ENCODE measurements at places on chromosomes 5 and 9.

DNA sequence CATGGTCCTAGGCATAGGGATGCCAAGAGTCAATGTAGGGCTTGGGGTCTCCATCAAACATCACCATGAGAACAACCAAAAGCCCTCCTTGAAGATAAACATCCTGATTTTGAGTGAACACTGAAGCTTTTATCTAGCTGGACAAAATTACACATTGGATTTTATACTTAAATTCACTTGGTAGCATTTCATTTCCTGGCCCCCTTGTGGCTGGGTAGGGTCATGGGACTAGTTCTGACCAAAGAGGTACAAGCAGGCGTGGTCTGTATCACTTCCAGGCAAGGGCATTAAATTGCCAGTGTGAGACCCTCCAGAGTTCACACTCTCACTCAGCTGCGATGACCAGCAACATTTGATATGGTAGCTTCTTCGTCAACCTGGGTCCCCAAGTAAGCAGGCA is 320.3 kb downstream of the ACTL7B start:
- no peak for DNase-seq

DNA sequence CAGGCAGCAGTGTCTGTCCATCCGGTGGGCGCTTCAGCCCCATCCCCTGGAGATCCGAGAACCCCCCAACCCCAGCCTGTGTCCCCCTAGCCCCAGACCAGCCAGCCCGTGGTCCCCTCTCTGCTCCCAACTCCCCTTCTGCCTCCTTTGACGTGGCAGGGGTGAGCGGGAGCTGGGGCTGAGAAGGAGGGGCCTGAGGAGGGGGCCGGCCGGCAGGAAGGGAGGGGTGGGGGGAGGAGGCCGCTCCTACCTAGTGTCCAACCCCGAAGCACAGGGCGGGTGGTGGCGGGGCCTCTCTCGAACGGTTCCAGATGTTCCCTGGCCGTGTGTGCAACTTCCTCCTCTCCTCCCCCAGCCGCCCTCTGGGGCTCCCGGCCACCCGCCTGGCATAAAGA is 31.0 kb downstream of the GOLGA2 start:
- DNase-seq: no peak

GRCh38 chr9:82570226-82570625 is 492.7 kb downstream of the RASEF start:
- no peak for DNase-seq

DNA sequence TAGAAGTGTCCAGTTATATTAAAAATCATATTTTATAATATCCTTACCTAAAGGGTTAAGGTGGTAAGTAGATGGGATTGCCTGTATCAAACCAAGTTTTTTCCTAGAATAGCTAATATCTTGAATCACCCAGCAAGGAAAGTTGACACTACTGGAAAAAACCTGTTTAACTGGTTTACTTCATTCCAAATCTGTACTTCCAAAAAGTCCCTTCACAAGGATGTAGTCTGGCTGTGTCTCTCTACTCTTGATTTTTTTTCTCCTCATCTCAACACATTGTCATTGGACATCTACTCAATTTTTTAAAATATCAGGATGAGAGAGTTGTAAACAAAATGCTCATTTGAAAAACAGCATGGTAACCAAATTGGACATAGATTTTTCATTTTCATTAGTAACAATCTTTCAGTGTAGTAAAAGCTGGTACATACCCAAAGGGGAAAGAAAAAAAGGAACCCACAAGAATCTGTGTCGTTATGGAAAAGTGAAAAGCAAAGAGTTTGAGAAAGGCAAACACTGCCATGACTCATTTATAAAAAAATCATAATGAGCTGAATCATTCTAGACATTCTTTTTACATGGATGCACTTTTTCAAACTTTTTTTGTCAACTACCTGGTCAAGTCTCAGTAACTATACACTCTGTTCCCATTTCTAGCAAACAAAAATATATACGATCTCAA is 173.5 kb downstream of the GLIS3 start:
- no peak for DNase-seq

DNA sequence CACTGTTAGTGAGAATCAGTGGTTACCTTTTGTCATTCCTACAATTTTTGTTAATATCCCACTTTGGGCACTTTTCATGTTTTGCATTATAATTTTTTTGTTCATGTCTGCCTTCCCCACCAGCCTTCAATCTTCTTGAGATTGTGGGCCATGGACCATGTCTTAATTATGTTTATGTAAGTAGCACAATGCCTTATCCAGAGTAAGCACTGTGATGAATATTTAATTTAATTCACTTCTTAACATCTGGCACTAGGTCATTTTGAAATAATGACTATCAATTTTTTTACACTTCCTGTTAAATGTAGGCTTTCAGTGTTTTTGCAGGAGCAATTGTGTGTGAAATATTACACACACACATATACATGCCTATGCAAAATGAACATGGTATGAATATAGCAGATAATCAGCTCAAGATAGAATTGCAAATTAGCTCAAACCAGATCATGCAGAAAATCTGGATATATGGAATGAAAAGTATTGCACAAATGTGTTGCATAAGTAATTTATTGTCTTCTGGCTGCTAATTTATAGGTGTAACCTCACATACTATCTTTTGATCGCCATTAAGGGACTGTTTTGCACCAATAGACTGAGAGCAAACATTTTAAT is 5.3 kb upstream of the SHOC1 start:
- DNase-seq: no peak

- DNase-seq: no peak
Observed at GRCh38 chr9:114798780-114799427, 6.9 kb downstream of the TNFSF15 start.

- no peak for DNase-seq
Observed at GRCh38 chr5:1845696-1846095, 37.0 kb downstream of the IRX4 start.

GRCh38 chr5:154047324-154047723 is 8.6 kb downstream of the MFAP3 start:
- DNase-seq: no peak

GRCh38 chr5:132841305-132841704 is 10.9 kb upstream of the SHROOM1 start:
- no peak for DNase-seq

DNA sequence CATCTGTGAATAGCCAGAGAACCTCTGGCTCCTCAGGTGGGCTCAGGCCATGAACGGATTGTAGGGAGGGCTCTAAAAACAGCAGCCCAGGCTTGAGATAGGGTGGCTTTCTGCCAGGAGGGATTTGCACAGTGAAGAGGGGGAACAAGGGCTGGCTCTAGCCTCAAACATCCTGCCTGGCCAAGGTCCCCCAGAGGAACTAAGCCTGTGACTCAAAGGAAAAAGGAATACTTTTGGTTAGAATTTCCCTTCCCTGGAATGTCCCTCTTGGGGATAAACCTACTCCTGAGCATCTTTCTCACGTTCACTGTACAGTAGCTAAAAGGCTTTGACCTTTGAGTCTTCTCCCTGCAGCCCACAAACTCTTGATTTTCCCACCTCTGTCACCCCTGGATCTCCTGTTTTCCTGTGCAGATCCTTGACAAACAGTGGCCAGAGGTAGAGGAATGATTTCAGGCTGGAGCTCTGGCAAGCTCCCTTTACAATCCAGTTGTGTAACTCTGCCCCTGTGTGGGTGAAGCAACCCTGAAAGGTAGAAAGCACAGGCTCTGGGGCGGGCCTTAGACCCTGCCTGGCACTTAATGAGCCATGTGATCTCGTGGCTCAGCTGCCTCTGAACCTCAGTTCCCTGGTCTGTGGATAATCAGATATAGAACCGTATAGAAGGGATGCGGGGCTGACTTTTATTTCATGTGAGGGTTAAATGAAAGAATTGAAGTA is 17.4 kb downstream of the SEC61B start:
- no peak for DNase-seq

DNA sequence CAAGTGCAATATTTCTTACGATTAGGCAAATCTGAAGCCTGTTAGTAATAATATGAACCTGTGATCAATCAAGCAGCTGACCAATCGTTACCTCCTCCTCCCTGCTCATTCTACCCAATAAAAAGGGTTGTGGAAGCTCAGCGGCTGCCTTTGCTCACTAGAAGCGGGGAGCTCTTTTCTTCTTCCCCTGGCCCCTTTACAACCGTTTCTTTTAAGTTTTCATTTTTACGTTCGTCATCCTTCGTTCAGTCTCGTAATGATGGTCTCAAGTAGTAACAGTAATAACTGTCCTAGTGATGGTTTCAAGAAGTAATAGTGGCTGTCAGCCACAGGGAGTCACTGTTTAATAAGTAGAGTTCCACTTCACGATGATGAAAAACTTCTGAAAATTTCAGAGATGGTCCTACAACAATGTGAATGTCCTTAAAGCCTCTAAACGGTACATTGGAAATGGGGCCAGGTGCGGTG is 6.2 kb downstream of the UGT3A2 start:
- DNase-seq: no peak

- DNase-seq: no peak
Observed at GRCh38 chr9:8815931-8816330, 1016.4 kb upstream of the DMAC1 start.

- DNase-seq: no peak
Observed at GRCh38 chr5:9624196-9624947, 5.8 kb downstream of the TAS2R1 start.

- no peak for DNase-seq
Observed at GRCh38 chr5:92884469-92884868, 696.5 kb downstream of the NR2F1-AS1 start.

- no peak for DNase-seq
Observed at GRCh38 chr9:127437497-127438264, 13.5 kb downstream of the ZNF79 start.

- DNase-seq: no peak
Observed at GRCh38 chr5:139843991-139844390, 48.4 kb downstream of the PSD2 start.

DNA sequence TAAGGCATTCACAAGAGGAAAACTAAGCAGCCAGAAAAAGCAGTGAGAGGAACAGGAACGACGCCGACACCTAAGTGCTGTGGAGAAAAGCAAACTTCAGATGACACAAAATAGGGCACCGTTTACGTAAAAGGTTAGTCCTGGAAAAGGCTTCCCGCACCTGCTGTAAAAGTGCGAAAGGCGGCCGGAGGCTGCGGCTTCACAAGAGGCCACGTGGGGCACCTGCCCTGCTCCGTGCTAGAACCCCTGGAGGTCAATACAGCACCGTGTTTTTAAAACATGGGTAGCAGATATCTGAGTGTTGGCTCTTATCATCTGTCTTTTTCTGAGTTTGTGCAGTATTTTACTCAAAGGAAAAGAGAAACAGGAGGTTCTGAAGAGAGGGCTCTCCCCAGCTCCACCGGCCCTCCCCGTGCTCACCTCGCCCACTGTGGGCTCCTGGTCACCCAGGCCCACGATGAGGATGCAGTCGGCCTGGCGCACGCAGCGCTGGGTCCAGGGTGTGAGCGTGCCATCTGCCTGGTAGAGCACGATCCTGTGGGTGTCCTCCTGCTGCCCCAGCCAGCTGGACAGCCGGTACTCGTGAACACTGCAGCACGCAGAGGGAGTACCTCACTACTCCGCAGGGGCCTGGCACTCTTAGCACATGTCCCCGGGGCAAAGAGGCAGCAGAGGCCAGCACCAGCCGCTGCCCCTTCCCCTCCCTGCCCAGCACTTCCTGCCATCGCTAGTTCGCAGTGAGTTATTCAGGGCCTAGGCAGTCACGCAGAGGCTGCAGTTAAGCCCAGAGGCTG is 21.0 kb upstream of the NSMF start:
- no peak for DNase-seq

DNA sequence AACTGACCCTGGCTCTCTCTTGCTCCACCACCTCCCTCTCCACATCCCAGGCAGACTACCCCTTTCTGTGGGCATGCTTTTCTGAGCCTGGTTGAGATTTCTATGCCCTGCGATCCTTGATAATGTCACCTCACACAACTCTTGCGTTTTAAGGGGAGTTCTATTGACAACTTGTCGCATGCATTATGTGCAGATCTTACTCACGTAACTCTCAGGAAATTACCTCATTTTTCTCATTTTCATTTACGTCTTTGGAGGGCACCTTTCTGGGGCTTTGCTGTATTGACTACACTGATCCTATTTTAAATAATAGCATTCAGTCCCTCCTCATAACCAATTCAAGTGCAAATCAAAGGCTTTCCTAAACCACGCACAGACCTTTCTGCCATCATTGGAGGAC is 140.4 kb upstream of the WWC1 start:
- no peak for DNase-seq

DNA sequence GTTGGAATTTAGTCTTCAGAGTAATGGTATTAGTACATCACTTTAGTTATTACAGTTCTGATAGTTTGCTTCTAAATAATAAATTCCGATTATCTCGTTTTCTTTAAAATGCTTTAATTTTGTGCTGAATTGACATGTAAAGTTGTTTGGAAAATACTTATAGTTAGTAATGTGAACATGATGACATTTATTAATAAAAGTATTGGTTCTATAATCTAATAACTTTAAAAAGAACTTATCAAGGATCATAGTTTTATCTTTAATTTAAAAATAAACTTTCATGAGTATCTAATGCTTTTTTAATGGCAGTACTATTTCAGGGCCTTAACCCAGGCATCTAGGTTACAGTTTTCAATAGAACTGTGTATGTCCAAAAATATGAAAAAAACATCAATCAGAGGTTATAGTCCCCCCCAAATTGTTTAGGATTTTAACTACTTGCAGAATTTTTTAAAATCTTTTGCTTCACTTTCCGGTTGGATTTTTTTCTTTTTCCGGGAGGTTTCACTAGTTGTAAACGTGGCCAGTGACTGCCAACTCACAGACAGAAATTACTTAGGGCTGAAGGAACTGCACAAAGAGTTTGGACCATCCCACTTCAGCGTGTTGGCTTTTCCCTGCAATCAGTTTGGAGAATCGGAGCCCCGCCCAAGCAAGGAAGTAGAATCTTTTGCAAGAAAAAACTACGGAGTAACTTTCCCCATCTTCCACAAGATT is 680 bp downstream of the GPX8 start:
- no peak for DNase-seq

GRCh38 chr5:132267931-132268768 is 10.7 kb downstream of the PDLIM4 start:
- no peak for DNase-seq

DNA sequence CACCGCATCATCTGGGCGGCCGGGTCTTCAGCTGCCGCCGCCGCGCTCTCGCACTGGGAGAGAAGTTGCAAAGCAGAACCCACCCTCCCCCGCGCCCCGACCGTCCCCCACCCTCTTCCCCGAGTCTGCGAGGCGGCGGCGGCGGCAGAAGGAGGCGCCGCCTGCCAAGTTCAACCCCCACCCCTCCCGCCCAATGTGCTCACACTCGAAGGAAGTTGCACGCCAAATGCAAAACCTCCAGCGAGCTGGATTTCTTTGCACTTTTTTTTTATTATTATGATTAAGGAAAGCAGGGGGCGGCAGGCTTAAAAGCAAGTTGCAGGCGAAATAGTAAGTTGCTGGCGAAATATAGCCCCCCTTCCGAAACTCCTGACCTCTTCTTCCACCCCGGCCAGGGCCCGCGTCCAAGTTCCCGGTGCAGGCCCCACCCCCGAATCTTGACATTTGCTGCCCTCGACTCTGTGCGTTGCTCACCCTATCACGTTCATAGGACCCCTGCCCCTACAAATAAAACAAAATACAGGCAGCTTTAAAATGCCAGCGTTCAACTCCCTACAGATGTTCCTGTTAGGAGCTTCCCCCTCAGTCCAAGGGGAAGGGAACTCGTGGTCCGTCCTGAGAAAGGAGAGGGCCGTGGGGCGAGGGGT is 1.1 kb upstream of the NR3C1 start:
- DNase-seq: peak; percentile 46

- DNase-seq: no peak
Observed at GRCh38 chr5:19044931-19045695, 942.9 kb downstream of the CDH18 start.
